NCI-H2081 treated with DMSO at 0.1 percent for 48 hours (cell line): ENCODE measurements at places on chromosomes 7 and 10.

DNA sequence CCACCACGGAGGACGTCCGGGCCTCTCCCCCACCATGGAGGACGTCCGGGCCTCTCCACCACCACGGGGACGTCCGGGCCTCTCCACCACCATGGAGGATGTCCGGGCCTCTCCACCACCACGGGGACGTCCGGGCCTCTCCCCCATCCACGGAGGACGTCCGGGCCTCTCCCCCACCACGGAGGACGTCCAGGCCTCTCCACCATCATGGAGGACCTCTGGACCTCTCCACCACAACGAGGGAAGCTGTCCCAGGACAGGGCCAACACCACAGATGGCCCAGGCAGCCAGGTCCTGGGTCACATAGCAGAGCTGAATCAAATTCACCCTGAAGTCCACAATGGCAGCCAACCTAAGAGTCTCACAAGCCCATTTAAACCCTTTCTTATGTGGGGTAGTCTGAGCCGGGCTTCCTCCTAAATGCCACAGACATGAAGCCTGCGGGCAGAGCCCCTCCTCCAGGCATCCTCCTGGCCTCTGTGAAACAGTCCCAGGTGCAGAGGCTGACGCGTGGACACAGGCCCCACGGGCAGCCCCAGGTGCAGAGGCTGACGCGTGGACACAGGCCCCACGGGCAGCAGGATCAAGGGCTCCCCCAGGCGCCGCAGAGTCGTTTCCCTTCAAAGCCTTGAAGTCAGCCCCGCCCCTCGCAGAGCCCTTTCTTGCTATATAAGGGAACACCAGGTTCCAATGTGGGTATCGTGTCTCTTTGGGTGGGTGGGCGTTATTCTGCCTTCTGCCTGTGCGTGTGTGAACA lies 47.0 kb downstream of the FOXL3 start:
- DNase-seq = no peak

GRCh38 chr7:151490456-151491105 lies 29.1 kb downstream of the RHEB start:
- no peak for DNase-seq

GRCh38 chr10:14952851-14953423 lies 959 bp downstream of the DCLRE1C start:
- no peak for DNase-seq

GRCh38 chr7:6507906-6508305 lies 43.4 kb downstream of the GRID2IP start:
- no peak for DNase-seq

- no peak for DNase-seq
Observed at GRCh38 chr7:127158659-127159058, 94.1 kb downstream of the GRM8 start.

GRCh38 chr7:45098983-45099839 lies 10.4 kb upstream of the NACAD start:
- no peak for DNase-seq

GRCh38 chr10:42926843-42927242 lies 144.2 kb downstream of the BMS1 start:
- no peak for DNase-seq

GRCh38 chr10:21526860-21527597 lies 1.5 kb upstream of the SKIDA1 start:
- DNase-seq = no peak

GRCh38 chr10:7285522-7286322 lies 125.1 kb downstream of the SFMBT2 start:
- DNase-seq = no peak

- DNase-seq = peak; percentile 93
Observed at GRCh38 chr7:29189743-29190201, 4.8 kb upstream of the CHN2 start.

GRCh38 chr7:15848901-15849300 lies 162.4 kb upstream of the MEOX2 start:
- no peak for DNase-seq

DNA sequence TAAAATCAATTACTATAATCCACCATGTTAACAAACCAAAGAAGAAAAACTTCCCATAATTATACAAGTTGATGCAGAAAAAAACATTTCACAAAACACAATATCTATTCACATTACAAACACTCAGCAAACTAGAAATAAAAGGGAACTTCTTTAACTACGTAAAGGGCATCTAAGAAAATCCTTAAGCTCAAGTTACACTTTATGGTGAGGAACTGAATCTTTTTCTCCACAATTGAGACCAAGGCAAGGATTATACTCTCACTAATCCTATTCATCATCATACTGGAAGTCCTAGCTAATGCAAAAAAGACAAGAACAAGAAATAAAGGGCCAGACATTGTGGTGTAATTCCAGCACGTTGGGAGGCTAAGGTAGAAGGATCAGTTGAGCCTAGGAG lies 159.9 kb downstream of the ZNF365 start:
- DNase-seq = no peak

GRCh38 chr7:64612452-64612851 lies 49.6 kb upstream of the ZNF680 start:
- no peak for DNase-seq

- DNase-seq = no peak
Observed at GRCh38 chr10:91930939-91931338, 7.4 kb downstream of the BTAF1 start.

GRCh38 chr10:102652170-102652916 lies 8.1 kb downstream of the TRIM8 start:
- DNase-seq = no peak

GRCh38 chr10:29849886-29850285 lies 209.5 kb downstream of the JCAD start:
- no peak for DNase-seq

- DNase-seq = no peak
Observed at GRCh38 chr7:112828696-112829095, 38.5 kb upstream of the TMEM168 start.

DNA sequence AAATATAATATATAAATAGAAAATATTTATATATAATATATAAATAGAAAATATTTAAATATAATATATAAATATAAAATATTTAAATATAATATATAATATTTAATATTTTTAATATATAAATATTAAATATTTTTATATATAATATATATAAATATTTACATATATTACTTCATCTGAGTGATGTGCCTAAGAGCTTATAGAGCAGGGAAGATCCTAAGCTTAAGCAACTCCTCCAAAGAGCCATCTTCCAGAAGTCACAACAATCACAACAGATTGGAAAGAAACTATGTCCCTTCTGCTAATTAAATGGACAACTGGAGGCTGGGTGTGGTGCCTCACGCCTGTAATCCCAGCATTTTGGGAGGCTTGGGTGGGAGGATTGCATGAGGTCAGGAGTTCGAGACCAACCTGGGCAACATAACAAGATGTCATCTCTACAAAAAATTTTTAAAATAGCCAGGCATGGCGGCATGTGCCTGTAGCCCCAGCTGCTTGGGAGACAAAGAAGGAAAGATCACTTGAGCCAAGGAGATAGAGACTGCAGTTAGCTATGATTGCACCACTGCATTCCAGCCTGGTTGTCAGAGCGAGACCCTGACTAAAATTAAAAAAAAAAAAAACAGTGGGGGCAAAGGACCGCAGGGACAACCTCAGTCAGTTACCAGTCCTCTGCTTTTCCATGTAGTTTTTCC lies 198.7 kb downstream of the SKIDA1 start:
- DNase-seq = no peak

DNA sequence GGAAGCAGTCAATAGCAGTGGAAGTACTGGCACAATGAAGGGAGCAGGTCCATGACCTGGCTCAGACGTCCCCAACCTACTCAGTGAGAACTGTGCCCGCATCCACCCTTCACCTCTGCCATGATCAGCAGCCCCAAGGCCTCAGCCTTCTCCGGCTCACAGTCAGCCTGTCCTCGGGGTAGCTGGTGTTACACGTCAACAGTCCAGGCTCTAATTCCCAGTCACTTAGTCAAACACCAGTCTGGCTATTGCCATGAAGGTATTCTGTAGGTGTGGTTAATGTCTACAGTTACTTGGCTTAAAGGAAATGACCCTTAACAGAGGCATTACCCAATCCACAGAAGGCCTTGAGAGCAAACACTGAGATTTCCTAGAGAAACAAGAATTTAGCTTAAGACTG lies 49.1 kb downstream of the GRB10 start:
- DNase-seq = no peak

GRCh38 chr7:108611268-108611667 lies 41.6 kb downstream of the DNAJB9 start:
- no peak for DNase-seq

DNA sequence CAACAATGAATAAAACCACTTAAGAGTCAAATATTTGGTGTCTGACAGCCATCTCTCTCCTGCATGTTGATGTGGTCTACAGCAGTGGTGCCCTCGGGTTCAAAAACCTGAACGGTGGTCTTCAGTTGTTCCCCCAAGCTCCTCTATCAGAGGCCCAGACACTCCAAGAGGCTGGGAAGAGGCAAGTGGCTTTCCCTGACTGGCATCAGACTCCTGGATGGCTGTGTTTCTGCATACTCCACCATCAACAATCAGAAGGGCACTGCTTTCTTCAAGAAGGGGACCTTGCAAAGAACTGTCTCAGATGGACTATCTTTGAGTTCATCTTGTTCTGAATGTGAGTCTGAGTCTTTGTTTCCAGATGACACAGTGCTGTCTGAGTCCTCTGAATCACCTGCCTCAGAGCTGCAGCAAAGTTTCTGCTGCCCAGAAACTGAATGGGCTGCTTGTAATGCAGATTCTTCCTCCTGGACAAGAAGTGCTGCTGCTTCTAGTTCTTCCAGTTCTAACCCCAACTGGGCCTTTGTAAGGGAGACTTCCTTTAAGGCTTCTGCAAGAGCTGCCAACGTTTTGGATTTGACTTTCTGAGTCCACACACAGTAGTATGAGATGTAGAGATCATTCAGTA lies 5.9 kb upstream of the SGMS1 start:
- DNase-seq = no peak

DNA sequence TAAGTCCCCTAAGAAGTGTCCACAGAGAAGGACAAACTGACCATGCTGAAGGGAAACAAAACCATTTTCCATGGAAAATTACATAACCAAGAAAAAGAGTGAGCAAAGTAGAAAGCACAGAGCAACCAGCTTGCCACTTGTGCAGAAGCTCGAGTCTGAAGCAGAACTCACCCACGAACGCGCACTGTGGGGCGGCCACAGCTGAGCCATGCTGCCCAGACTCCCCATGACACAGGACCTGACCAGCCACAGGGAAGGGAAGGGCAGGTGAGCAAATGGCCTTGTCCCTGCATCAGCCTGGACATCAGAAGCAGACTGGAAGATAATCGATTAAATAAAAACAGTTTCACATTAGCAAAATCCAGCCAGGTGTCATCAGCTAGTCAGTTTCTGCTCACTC lies 95.7 kb downstream of the TCERG1L start:
- no peak for DNase-seq

- DNase-seq = no peak
Observed at GRCh38 chr7:125857606-125858005, 928.0 kb upstream of the POT1 start.

DNA sequence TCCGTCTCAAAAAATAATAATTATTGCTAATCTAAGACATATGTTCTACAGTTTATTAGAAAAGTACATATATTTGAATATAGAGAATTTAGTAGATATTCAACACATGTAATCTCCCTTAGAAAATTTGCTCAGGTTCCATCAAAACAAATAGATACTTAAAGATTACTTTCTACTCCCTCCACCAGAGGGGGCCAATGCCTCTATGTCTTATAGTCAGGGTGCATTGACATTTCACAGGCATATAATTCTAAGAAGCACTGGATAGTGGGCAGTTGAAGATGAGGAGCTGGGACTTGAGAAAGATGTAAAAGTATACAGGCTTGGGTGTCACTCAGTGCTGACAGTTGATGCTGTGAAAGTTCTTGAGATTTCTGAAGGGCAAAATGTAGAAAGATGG lies 301.6 kb upstream of the HPS1 start:
- no peak for DNase-seq

DNA sequence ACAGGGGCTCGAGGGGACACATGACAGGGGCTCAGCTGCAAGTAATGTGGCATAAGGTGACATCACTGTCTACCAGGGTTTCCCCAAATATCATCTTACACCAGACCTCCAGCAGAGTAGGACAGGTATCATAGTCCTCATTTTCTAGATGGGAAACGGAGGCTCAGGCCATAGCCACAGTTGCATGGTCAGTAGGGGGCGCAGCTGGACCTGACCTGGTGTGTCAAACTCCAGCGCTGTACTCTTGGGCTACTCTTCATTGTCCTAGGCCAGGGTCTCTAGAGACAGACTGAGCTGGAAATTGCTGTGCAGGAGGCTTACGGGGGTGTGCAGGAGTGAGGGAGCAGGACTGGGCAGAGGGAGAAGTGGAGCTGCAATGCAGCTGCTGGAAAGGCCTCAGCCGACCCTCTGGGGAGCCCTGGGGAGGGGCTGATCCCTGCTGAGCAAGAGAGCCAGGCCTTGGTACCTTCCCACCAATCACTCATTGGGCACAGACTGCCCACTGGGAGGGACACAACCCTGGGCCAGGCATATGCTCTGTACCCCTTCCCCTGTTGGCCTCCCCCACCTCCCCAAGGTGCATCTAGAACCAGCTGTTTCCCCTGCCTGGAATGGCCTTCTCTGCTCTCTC lies 89.9 kb downstream of the CDH23 start:
- DNase-seq = no peak

GRCh38 chr7:37508118-37508517 lies 59.5 kb upstream of the ELMO1 start:
- DNase-seq = no peak

GRCh38 chr7:8923164-8923806 lies 489.9 kb downstream of the NXPH1 start:
- no peak for DNase-seq

DNA sequence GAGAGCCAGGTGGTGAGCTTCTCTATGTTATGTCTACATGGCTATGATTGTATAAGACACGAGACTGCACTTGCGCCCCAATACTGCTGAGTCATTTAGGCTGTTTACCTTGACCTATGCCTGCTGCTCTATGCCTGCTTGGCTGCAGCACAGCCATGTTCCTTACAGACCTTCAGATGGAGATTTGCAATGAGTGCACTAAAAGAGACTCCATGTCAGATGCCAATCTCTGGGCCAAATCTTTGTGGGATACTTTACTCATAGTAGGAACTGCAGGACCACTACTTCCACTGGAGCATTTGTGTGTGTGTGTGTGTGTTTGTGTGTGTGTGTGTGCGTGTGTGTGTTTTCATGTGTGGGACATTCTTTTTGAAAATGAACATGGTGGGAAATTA lies 50.0 kb upstream of the KMT2E start:
- DNase-seq = no peak

DNA sequence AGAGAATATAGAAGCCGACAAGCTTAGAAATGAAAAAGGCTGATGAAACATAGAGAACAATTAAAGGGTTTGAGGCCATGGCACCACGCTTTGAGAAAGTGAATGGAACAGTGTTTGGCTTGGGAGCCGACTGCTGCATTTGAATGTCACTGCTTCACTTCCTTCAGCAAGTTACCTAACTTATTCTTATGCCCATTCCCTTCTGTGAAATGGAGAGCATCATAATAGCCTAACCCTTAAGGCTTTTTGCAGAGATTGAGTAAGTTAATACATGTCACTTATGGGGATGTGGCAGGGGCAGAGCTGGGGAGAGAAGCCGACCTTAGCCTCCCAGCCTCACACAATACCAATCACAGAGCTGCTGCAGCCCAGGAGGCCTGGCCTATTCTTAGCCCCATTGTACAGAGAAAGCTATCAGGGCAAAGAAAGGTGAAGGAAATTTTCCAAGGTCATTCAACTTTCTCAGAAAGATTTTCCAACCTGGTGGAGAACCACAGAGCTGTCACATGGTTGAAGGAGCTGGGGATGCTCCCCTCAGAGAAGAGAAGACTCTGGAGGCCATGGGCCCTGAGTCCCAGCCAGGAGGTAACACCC lies 186.0 kb upstream of the GDF10 start:
- no peak for DNase-seq

- DNase-seq = no peak
Observed at GRCh38 chr10:28509286-28509685, 23.6 kb upstream of the WAC start.
